ENCODE measurements at places on chromosomes 3 and 15.

GRCh38 chr15:87777054-87777561 is 479.4 kb downstream of the NTRK3 start:
- H3K4me1 ChIP-seq = no peaks in the 10 kb centered on the region
- DNase-seq = no peak
- H3K36me3 ChIP-seq = no peaks in the 10 kb centered on the region
- H3K27me3 ChIP-seq = peaks cover 1% of the 10 kb centered on the region
- H3K4me3 ChIP-seq = no peak overlapping the region
- H3K27ac ChIP-seq = no peak overlapping the region

GRCh38 chr3:123818324-123818920 is 65.7 kb downstream of the MYLK start:
- no peak overlapping the region for H3K4me3 ChIP-seq
- DNase-seq = no peak
- no peaks in the 10 kb centered on the region for H3K4me1 ChIP-seq

DNA sequence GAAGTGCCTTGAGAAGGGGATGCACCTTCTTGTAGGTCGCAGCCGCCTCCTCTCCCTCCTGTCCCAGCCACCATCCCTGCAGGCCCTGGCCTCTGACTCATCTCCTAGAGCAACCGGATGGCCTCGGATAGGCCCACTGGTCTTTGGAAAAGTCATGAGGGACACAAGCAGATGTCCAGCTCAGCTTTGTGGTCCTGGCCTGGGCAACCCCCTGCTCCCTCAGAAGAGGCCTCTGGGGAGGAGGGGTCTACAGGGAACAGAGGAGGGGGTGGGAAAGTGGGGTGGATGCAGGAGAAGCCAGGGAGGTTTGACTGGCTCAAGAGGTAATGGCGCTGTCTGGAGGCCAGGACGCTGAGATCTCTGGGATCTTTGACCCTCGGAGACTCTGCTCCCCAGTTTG is 259.2 kb upstream of the TLE3 start:
- DNase-seq = no peak
- no peaks in the 10 kb centered on the region for H3K4me1 ChIP-seq
- no peaks in the 10 kb centered on the region for H3K36me3 ChIP-seq
- no peaks in the 10 kb centered on the region for H3K27me3 ChIP-seq
- no peak overlapping the region for H3K4me3 ChIP-seq

- no peaks in the 10 kb centered on the region for H3K27me3 ChIP-seq
- no peak for DNase-seq
- H3K27ac ChIP-seq = no peak overlapping the region
- peaks cover 2% of the 10 kb centered on the region for H3K36me3 ChIP-seq
- no peak overlapping the region for H3K4me3 ChIP-seq
- H3K4me1 ChIP-seq = peaks cover 20% of the 10 kb centered on the region
These were observed 29.1 kb upstream of the SRP14 start for GRCh38 chr15:40067921-40068624.

DNA sequence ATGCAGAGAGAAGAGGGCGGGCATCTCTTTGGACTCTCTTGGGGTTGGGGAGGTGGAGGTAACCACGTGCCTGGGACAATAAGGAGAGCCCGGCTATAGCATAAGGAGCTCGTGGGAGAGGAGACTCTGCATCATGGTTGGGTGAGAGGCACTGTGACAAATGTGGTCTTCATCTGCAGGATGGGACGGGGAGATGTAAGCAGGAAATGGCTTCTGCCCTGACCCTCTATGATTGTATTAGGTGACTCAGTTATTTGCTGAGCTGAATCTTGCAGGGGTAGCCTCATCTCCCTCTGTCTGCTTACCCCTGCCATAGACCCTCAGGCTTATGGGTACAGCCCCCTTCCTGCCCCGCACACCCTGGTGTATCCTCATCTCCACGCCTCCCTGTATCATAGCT is 48.7 kb downstream of the CORO2B start:
- H3K4me3 ChIP-seq = no peak overlapping the region
- H3K27ac ChIP-seq = no peak overlapping the region
- no peaks in the 10 kb centered on the region for H3K36me3 ChIP-seq
- H3K27me3 ChIP-seq = peaks cover 9% of the 10 kb centered on the region

DNA sequence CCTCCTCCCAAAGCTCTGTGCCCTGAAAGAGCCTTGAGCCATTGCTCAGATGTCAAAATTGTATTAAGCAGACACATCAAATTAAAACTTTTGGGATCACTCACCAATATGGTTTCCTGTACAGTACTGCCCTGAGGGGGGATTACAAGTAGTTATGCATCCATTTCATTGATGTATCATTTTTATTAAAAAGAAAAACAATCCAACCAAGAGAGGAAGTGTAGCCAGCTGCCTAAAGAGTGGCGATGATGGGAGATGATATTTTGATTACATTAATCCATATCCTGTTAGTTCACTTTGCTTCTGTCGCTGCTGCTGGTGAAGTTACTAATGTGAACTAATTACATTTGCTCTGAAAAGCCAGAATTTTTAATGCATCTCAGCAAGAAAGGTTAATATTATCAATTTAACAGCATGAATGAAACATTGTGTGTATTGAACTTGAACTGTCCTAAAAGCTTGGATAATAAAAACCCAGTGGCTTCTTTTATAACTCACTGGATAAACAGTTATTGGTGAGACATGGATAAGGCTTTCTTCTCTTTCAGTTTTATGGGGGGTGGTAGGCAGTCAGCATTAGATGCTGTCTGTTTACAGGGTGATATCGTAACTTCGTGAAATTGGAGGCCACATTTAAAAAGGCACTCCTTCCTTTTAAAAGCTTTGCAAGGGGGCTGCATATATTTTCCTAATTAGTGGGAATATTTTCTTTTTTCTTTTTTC is 87.7 kb downstream of the IGF1R start:
- no peaks in the 10 kb centered on the region for H3K27me3 ChIP-seq
- no peak overlapping the region for H3K4me3 ChIP-seq
- peaks cover 53% of the 10 kb centered on the region for H3K4me1 ChIP-seq
- peaks cover 2% of the 10 kb centered on the region for H3K36me3 ChIP-seq

GRCh38 chr3:177337541-177338331 is 140.5 kb upstream of the TBL1XR1 start:
- H3K27ac ChIP-seq = peak overlapping the region; percentile 87
- H3K4me1 ChIP-seq = peaks cover 55% of the 10 kb centered on the region
- no peaks in the 10 kb centered on the region for H3K27me3 ChIP-seq
- peak; percentile 93 for DNase-seq
- H3K4me3 ChIP-seq = peak overlapping the region; percentile 40
- H3K36me3 ChIP-seq = no peaks in the 10 kb centered on the region

- H3K27ac ChIP-seq = peak within 1 kb of the TSS; percentile 96
- peaks cover 45% of the 10 kb centered on the region for H3K4me1 ChIP-seq
- peaks cover 36% of the 10 kb centered on the region for H3K36me3 ChIP-seq
These were observed 401.8 kb downstream of the SHQ1 start for GRCh38 chr3:72446218-72447058.

All from activated CD8-positive, alpha-beta T cell treated with anti-CD3 and anti-CD28 coated beads for 36 hours (primary cell).